ENCODE measurements at places on chromosomes 6 and 20.

GRCh38 chr20:47421076-47421475 is 64.6 kb upstream of the ZMYND8 start:
- DNase-seq: no peak

DNA sequence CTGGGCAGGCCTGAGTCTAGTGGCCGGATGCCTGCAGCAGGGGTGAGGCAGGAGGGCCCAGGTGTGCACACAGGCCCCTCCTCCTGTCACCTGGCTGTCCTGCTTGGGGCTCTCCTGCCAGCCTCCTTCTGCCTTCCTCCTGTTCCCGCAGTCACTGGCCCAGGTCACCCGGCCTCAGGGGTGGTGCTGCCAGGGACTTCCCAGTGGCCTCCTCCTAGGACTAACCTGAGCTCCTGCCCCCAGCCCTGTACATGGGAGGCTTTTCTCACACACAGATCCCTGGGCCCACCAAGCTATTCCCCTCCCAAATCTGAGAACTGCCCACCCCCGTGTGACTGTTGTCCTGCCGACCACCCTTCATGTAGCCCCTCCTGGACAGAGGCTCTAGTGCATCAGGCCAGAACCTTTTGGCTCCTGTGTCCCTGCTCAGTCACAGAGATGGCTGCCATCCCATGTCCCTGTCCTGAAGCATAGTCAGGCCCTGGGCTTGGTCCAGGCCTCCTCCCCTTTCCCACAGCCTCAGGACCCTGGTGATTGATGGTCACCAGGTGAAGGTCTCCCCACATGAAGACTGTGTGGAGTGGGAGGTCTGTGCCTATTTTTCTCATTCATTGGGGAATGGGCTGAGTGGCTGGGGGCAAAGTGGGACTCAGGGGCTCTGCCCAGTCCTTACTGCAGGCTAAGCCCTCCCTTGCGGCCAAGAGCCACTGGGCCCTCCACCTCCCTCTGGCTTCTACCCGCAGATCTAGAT is 1.1 kb upstream of the ULBP1 start:
- DNase-seq: peak; percentile 13

DNA sequence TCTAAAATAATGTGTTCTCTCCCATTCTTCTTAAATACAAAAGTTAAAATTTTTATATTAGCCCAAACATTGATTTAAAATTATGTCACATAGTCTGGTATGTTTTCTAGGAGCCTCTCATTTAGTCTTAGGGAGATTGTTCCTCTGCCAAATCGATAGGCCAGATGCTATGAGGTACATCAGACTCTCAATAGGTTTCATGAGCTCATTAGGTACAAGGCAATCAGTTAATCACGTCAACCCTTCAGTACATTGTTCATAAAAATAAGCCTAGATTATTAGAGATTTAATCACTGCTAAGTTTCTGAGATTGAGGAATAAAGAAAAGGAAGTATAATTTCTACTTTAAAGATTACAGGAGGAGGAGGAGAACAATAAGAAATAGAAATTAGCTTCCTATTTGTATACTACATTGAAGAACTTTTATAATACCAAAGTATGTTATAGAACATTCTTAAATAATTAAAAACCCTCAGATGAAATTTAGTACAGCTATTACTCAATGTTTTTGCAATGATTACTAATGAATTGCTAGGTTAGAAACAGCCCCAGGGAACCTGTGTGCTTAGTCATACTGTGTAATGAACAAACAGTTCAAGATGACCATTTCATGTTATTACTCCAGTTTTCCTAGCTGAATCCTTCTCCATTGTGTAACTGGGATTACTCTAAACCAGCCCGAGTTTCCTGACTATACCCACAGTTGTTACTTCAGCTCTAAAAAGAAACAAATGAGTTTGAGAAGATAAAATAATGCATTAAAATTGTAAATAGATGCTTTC is 117.0 kb downstream of the BMP5 start:
- no peak for DNase-seq

GRCh38 chr6:163243083-163243482 is 171.4 kb upstream of the QKI start:
- no peak for DNase-seq

- DNase-seq: no peak
Measured at GRCh38 chr20:46027245-46027853, 1.7 kb upstream of the SLC12A5 start.

DNA sequence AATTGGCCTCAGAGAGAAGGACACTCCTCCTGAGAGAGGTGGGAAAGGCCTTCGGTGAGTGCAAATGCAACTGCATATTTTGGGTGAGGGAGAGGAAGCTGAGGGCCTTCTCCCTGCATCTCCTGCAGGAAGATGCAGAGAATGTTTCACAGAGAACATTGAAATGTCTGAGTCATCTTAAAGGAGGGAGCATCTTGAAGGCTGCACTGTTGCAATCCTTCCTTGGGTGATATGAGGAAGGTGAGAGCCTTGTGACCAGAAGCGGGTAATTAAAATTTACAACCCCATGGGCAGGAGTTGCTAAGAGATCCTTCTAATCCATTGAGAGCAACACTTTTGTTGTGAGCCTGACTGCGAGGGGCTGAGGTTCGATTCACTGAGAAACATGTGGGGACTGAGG is 375.7 kb upstream of the MARCKS start:
- no peak for DNase-seq

DNA sequence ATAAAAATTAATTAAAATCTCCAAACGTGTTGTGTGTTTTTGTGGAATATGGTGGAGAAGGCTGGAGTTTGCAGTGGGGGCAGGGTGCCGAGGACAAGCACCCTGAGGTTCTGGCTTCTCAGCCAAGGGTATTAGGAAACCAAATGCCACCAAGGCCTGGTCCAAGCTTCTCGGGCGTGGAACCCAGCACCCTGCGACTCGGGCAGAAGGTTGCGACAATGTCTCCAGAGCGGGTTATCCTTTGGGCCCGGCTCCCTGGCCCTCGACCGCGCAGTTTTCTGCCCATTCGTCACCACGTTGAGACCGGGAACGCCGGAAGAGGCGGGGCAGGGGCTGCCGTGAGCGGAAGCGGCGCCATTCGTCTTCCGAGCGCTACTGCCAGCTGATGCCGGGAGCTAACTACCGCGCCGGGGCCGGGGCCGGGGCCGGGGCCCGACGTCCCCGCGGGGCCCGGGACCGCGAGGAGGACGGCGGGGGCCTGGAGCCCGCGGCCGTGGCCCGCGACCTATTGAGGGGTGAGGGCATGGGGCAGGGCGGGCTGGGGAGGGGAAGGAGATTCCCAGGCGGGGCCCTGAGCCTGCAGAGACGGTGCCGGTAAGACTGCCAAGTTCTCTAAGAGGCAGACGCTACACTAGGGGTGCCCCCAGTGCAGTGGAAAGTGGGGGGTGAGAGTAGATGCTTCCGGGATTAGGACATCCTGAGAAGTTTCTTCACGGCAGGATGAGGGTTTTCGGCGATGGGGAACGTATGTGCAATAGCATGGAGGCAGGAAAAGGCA is at the start of gene RRP36:
Gene RRP36, plus strand, starts transcription at position 354 of the 778 bp plus-strand sequence. Its CDS starts 32 bp downstream, at position 386.
- DNase-seq: peak; percentile 91

GRCh38 chr6:11604215-11604614 is 66.7 kb downstream of the TMEM170B start:
- DNase-seq: no peak

GRCh38 chr6:88536071-88536625 is 370.0 kb upstream of the CNR1 start:
- DNase-seq: no peak

GRCh38 chr6:41536795-41537758 is 9.1 kb upstream of the FOXP4 start:
- no peak for DNase-seq

DNA sequence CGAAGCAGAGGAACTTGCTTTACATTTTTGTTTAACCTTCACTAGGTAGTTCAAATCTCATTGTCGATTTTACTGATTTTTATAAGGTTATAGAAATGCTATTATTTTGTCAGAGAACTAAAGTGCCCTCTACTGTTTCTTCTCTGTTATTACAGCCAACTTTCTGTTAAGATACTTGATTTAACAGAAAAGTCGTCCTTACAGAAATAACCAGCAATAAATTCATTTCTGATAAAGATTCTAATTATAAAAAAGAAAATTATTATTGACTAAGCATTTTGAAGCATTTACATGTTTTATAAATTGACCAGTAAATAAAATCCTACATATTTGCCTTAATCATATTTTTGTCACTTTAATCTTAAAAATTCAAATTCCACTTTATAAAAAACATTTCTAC is 60.8 kb downstream of the OGFRL1 start:
- DNase-seq: no peak

GRCh38 chr6:159665868-159666635 is 27.0 kb downstream of the SOD2 start:
- no peak for DNase-seq

DNA sequence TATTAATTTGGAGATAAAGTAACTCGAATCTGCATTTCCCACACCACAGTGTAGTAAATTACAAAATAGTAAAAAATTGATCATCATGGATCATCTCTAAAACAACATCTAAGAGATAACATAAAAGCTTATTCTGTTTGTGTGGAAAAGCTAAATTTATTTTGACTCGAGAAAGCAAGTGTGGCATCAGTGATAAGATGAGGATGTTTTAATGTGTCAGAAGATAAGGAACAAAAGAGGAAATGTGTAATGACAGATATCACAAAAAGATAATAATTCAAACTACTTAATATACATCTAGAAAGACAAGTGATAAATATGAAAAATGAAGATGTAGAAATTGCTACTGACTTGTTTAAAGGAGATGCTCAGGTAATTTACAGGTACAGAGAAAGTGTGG is 74.1 kb downstream of the DNAH8 start:
- no peak for DNase-seq

- DNase-seq: no peak
Measured at GRCh38 chr20:21936720-21937380, 231.4 kb downstream of the PAX1 start.

DNA sequence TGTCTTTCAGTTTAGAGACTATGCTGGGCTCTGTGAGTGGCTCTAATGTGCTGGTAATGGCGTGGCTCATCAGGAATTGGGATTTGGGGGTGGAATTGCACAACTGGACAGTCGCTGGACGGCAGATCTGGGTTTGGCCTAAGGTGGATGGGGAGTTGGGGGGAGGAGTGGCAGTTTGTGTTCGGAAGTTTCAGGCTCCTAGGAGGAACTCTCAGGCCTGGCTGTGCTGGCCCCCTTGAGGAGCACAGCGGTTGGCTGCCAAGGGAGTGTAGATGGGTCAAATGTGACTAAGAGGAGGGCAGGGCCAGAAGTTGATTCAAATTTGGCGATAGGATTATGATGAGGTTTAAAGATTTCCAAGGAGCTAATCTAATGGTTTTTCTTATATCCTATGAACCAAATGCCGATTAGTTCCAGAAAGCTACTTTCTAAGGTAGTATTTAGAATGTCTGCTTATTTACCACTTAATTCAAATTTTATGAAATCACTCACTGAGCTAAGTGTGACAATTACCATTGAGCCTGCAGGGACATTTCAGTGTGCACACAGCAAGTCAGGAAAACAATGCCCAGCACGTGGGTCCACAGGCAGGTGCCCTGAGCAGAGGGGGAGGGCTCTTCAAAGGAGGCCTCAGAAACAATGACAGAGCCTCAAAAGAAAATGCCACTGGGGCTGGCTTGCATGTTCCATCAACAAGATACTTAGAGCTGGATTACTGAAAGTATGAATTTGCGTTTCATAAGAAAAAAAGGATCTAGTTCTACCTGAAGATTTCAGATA is 111.0 kb downstream of the GJA10 start:
- DNase-seq: no peak

- DNase-seq: no peak
Measured at GRCh38 chr6:26575494-26575939, 21.2 kb upstream of the ABT1 start.

GRCh38 chr6:53469163-53469562 is 75.7 kb downstream of the GCLC start:
- no peak for DNase-seq

DNA sequence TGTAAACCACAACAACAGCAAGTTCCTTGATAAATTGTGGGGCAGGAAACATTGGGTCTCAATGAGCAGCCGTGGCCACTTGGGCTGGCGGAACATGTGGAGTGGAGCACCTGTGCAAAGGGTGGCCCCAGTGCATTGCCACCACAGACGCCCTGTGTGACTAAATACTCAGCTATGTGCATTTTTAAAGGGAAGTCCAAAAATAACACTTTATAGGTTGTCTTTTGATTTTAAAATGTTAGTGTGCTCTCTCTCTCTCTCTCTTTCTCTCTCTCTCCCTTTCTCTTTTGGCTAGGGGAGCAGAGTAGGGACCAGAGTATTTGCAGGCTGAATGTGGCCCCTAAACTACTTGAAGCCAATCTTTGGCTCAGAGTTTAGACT is 236.3 kb downstream of the BCAS1 start:
- DNase-seq: no peak

DNA sequence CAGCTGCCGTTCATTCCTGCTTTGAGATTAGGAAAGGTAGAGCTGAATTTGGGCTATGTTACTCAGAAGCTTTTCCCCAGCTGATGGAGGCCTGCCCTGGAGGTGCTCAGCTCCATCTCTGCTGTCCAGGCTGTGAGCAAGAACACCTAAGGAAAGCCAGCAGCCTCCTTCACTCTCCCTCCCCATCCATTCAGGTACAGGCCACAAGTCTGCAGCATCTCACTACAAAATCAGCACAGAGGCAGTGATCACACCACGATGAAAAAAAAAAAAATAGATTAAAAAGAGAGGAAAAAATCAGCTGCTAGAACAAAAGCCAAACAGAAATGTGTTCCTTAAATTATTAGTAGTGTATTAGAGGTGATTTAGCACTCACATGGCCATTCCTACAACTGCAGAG is 515.0 kb downstream of the CDH26 start:
- no peak for DNase-seq
